Occipital lobe (tissue), 3 donors: ENCODE measurements at places on chromosomes 2 and 18. TPM values are rescaled to one million over a fixed set of nuclear protein-coding genes. Genes with fewer than 3 reads are reported as not detected.

Gene FAM98A
- 15.8 TPM for total RNA-seq

Gene FBXO36
- total RNA-seq: 6.2 TPM

Gene C2orf72
- total RNA-seq: 32.4 TPM

Gene RAPGEF4
- 23.4 TPM for total RNA-seq

Gene RAMP1
- 2.7 TPM for total RNA-seq

Gene ARHGAP25
- total RNA-seq: 2.0 TPM

DNA sequence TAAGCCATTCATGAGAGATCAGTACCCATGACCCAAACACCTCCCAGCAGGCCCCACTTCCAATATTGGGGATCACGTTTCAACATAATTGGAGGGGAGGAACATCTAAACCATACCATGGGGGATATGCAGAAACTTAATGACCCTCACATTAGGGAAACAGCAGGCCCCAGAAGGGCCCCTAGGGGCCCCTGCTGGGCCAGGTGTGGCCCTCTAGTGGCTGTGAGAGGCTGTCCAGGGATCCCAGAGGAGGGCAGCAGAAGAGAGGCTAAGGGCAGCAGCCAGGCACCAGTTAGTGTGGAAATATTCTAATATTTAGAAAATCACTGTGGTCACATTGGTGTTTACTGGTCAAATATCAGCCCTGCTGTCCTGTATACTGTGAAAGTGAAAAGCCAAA is 49.3 kb upstream of the ANKRD44 start:
- DNase-seq: no peak

- no peak for DNase-seq
Measured at GRCh38 chr2:204725693-204726360, 180.6 kb downstream of the PARD3B start.

DNA sequence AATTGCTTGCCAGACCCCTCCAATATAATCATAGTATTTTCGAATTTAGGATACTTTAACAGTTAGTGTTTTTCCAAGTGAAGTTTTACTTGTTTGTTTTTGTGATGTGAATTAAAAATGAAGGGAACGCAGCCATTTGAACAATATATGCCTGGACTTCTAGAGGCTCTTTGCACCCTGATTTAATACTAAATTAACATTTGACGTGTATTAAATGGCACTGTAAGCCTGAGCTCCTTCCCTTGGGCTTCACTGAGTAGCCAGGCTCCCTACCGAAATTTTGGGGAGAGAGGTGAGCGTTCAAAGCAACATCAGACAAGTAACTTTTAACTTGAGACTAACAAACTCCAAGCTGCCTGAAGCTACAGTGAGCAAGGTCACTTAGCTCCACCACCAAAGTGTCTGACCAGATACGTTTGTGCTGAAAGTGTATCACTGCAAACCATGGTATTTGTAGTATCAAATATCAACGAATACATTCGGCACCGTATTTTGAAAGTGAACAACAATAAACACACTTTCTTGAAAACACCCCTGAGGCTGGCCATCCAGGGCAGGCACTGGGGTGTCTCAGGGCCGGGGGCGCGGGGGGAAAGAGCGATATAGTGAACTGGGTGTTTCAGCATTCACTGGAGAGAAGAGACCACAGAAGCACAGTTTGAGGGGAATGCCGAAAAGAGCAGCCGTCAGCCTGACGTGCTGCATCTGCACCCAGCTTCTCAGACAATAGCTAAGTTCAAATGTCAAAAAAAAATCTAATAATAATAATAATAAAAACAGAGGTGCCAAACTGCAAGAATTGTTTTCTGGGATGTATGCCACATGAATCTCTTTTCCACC is 7.7 kb upstream of the POU3F3 start:
- DNase-seq: no peak

GRCh38 chr2:160906878-160907277 is 253.3 kb upstream of the TANK start:
- DNase-seq: no peak

GRCh38 chr2:134550566-134551164 is 168.1 kb downstream of the TMEM163 start:
- DNase-seq: no peak

DNA sequence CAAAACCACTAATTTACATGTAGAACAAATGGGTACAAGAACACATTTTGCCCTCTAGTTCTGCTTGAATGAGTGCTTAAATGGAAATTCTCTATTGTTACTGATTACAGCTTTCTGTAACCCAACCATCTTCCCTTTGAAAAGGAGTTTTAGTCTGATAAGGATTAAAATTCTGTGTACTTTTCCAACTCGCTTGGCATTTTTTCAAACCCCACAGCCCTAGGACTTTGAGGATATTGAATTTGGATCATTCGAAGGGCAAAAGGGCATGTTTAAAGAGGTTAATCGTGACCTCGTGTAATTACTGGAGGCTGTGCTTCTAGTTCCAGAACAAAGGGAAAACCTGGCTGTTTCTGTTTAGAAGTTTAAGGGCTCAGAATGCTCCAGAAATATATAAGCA is 432.3 kb downstream of the PID1 start:
- DNase-seq: no peak

- no peak for DNase-seq
Measured at GRCh38 chr2:15163326-15163725, 397.8 kb downstream of the NBAS start.

DNA sequence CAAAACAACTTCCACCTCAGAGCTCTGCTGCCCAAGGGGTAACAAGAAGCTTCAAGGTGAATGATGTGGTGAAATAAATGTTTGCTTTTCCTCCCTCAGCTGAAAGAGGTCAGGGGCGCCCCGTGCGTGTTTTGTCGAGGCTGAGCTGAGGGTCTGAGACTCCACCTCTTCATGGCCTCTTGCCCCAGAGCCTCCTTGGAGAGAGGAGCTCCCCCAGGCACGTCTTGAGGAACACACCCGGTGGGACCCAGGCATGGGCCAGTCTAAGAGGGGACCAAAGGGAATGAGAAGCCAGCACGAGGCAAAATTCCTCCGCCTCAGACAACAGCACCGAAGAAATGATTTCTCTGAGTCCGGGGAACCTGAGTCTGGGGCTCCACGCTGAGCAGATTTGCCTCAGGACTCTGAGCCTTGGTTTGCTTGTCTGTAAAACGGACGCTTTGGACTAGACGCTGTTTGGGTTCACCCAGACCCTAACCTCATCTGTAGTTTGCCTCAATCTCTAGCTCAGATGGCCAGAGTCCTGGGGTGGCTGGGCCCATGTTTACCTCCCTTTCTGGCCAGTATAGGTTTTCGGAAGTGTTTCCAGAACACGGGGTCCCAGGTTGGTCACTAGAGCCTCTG is 56.4 kb upstream of the ODC1 start:
- no peak for DNase-seq

DNA sequence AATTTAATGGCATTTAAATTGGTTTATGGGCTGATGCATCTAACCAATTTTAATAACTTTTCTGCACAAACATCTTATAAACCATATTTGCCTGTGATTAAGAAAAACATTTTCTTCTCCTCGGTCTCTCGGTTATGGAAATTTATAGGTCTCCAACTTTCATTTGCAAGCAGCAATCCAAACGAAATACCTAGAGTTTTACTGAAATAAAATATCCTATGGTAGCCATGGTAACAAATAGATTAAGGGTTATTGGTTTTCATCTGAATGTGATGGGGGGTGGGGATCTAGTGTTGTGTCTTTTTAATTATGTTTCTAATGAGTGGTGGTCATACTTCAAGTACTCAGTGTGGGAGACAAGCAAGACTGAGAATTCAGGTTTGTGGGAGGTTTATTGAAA is 2.9 kb downstream of the KLHL29 start:
- DNase-seq: no peak

GRCh38 chr2:104849101-104849500 is 4.8 kb upstream of the POU3F3 start:
- no peak for DNase-seq

- DNase-seq: no peak
Measured at GRCh38 chr18:10387399-10387798, 67.0 kb upstream of the APCDD1 start.

GRCh38 chr2:12602661-12603060 is 114.1 kb upstream of the TRIB2 start:
- DNase-seq: no peak

DNA sequence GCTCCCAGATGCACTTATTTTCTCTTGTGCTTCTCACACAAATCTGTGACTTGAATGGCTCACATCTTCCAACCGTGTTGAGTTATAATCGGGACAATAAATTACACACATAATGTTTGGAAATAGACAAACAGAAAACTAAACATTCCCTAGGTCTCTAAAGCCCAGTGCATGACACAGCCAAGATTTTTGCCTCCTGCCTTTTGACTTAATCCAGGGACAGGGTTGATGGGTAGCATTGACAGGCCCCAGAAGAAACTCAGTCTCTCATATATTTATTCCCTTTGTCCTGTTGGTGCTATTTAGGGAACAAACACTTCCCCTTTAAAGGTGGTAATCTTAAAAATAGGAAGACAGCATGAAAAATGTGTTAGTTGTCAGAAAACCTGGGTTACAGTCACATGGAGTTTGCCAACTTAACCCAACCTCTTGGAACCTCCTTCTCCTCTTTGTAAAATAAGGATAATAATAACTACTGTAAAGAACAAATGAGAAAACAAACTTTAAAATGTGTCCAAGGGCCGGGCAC is 24.0 kb upstream of the ARPC2 start:
- DNase-seq: no peak

- DNase-seq: no peak
Measured at GRCh38 chr2:118032169-118033013, 18.5 kb upstream of the CCDC93 start.

DNA sequence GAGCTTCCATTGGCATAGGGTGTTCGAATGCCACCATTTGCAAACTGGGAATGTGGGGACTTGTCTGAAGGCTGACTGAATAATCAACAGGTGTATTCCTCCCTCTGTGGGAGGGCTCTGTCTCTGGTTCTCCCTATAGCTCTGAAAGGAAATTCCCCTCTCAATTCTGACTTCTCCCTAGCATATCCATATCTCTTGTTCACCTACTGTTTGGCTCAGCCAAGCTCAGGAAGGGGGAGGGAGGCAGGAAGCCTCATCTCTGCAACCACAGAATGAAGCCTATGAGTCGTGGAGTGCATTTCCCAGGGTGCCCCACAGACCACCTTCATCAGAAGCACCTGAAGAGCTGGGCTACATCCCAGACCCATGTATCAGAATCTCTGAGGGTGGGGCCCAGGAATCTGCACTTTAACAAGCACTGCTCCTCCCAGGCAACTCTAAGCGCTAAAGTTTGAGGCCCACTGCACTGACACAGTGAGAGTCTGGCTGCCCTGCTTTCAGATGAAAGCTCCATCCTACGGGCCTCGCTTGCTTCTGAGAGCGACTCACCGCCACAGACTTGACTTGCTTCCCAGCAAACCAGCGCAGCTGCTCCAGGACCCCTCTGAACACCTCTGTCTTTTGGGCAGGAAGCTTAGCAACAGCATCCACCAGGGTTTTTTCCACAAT is 32.0 kb downstream of the XDH start:
- no peak for DNase-seq

DNA sequence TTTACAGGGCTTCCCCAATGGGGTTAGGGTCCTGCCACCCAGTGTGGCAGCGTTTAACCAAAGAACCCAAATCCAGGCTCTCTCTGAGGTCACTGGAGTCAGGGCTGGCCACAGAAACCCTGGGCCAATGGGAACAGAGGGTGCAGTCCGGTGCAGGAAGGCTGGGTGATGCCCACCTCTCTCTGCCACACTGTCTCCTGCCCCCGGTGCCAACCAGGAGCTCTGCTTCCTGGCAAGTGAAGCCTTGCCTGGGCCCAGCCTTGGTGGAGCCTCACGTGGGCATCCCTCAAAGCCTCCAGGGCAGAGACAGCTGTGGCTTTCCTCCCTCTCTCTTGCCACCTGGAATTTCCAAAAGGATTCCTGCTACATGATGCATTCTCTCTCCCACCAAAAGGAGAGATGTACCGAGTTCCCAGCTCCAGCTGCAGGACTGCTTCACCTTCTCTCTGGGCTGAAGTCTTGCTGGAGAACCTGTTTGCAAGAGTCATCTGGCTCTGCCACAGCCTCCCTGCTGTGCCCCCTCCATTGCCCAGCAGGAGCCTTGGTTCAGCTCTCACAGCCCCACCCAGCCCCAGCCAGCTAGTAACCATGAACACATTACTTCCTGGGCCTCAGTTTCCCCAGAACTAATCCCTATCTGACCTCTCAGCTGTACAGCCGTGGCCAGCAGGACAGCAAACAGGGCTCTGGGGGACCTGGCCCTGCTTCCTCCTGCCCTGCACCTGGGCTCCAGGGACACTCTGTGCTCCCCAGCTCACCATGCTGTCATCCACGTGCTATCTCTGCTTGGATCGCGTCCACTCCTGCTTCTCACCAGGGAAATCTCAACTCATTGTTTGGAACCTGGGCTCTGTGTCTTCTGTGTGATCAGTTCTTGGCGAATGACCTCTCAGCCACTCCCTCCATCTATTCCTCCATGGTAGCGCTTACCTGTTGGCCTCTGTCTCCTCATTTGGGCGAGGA is 43.4 kb downstream of the KCNF1 start:
- DNase-seq: no peak

- DNase-seq: no peak
Measured at GRCh38 chr18:79218605-79219190, 149.5 kb downstream of the ATP9B start.

GRCh38 chr2:182732736-182733135 is 16.7 kb downstream of the DNAJC10 start:
- DNase-seq: no peak

DNA sequence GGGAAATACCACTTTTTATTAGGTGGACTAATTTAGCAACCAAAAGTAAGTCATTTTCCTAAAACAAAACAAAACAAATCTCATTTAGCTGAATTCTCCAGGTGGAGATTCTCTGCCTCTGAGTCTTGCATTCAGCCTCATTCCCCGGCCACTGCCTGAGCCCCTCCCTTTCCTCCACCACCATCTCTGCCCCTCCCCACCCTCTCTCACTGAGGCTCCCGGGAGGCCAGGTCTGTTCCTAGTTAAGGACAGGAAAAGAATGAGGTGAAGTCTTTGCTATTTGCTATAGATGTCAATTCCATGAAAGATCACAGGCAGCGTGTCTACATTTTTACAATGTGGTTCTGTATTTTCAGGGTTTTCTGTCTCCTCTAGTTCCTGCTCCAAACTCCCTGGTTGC is 83.0 kb upstream of the SOX11 start:
- no peak for DNase-seq

DNA sequence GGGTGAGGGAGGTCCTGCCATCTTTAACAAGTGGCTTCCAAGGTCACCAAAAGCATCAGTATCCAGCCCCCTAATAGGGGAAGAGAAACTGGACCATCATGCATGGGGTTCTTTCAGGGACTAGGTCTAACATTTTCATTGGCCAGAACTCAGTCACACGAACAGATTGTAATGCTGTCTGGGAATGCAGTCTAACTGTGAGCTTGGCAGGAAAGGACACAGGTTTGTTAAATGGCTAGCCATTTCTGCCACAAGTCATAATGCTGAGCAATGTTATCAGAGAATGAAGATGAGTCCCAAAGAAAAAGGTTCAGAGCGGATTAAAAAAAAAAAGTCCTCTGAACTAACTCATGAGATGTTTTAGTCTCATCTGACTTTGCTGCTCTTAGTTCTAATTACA is 70.9 kb upstream of the TNP1 start:
- DNase-seq: no peak

GRCh38 chr2:208980321-208980720 is 443.5 kb upstream of the MAP2 start:
- no peak for DNase-seq

GRCh38 chr2:175864137-175864850 is 137.8 kb downstream of the LNPK start:
- DNase-seq: no peak

GRCh38 chr2:96254571-96254970 is 11.2 kb downstream of the TMEM127 start:
- no peak for DNase-seq
